ENCODE measurements at places on chromosomes 5 and 9.

DNA sequence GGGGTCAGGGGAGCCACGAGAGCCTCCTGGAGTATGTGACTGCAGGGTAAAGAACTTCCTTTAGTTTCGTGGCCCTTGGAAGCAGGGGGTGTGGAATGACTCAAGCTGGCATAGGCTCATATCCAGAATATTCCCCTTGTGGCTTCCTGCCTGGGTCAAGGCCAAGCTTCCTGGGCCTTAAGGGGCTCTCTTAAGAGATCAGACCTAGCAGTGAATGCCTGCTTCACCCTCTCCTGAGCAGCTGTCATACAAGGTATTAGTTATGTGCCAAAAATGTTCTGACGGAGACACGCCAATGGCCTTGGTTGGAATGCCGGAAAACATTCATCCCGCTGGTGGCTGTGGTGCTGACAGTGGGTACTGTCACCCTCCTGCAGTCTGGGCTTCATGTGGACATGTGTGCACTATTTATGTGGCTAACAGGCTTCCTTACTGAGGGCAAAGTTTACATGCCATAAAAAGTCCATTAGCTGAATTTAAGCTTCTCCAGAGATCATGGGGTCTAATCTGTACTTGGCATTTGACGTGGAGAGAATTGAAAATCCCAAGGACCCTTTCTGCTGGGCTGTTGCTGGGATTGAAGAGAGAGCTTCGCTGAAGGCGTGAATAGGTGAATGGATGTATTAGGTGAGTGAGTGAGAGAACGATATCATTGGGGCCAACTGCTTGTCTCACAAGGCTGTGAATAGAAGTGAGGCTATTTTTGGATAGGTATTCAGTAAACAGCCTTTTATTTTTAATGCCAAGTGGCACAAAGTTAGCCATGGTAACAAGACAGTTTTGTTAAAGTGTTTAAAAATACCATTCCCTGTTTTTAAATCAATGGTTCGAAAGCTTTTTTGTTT lies 156.8 kb downstream of the MACROH2A1 start:
- DNase-seq = no peak

DNA sequence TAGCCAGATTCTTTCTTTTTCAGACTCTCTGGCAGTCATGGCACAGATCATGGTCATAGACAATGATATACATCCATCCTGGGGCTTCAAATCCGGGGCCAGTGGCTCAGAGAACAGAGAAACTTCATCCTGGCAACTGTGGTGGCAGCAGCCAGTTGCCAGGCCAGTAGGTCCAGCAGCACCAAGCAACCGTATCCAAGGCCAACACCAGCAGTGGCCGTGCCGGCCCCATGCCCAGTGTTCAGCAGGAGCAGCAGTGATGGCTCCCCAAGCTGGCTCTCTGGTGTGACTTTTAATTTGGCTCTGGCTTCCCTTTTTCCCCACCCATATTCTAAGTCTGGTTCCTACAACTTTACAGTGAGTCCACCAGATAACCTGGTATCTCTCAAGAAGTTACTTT lies 300.5 kb downstream of the DEPDC1B start:
- no peak for DNase-seq

- no peak for DNase-seq
Measured at GRCh38 chr5:90550963-90551362, 7.6 kb upstream of the ADGRV1 start.

- DNase-seq = no peak
Measured at GRCh38 chr5:126351153-126351552, 72.1 kb upstream of the GRAMD2B start.

DNA sequence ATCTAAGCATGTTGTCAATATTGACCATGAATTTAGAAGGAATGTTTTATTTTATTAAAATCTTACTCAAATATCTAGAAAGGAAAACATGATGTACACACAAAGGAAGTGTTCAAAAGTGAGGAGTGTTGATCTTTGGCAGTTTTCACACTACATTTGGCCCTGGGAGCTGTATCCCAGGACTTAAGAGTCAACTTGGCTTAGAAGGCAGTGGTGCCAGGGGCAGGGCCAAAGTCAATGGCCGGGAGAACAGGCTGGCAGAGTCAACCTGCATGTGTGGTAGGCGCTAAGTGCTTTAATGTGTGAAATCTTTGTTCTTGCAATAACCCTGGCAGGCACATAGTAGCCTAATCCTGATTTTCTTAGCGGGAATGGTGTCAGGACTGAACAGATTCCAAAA lies 228.4 kb downstream of the TENT4A start:
- no peak for DNase-seq

- no peak for DNase-seq
Measured at GRCh38 chr9:93255494-93255867, 71.5 kb downstream of the WNK2 start.

DNA sequence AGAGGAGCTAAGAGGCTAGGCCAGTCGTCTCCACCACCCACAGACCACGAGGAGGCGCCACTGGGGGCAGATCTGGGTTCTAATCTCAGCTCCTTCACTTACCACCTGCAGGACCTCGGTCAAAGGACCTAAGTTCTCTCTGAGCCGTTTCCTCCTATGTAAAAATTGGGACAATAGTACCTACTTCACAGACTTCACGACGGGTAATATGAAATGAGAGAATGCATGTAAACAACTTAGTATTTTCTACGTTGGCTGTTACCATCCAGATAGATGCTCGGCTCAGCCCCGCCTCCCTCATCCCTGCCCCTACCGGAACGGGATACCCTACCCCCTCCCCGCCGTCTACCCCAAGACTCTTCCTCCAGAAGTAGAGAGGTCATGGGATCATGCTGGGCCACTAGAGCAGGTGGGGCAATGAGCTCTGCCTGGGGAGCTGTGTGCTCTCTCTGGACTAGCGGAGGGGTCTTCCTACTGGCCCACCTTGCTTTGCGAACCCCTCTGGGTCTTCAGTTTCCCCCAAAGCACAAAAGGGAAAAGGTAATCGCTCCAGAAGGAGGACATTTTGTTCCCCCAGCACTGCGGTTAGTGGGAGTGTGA lies 541 bp downstream of the GNPDA1 start:
- DNase-seq = peak; percentile 47

Data from SHP77 (cell line).